ENCODE measurements at places on chromosomes 3 and 15. TPM values are rescaled to one million over a fixed set of nuclear protein-coding genes. Genes with fewer than 3 reads are reported as not detected.

DNA sequence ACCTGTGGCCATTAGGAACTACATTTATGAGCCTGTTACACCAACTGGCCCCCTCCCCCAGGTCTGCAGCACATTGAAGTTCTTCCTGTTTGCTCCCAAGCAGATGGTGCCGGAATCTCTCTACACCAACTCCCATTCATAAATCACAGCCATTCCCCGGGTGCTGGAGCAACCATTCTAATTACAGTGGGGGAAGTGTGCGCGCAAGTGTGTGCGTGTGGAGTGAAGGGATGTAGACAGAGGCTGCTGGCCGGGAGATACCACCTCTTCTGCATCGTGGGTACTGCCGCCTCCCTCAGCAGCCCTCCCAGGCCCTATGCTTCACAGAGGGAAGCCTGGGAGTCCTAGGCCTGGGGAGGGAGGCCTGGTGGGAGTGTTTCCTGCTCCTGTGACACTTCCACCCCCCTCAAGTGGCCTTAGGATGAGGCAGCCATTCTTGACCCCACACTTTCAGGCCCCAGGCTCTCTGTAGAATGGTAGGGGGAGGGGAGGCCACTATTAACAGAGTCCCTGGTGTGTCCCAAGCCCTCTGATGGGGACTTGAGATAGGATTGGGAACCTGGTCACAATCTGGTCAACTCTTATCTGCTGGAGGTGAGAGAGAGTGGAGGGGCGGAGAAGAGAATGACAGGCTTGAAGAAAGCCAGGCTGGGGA is 69.1 kb downstream of the MAGEF1 start:
- no peaks in the 10 kb centered on the region for H3K27me3 ChIP-seq
- H3K4me3 ChIP-seq = no peak overlapping the region
- no peaks in the 10 kb centered on the region for H3K4me1 ChIP-seq
- no peaks in the 10 kb centered on the region for H3K36me3 ChIP-seq
- no peak for DNase-seq

GRCh38 chr3:193744822-193745684 is 152.0 kb downstream of the OPA1 start:
- H3K4me1 ChIP-seq = no peaks in the 10 kb centered on the region
- DNase-seq = peak; percentile 74
- H3K27me3 ChIP-seq = no peaks in the 10 kb centered on the region
- H3K27ac ChIP-seq = no peak overlapping the region

GRCh38 chr3:159488602-159489001 is 500.0 kb upstream of the IL12A start:
- no peak for DNase-seq
- H3K27ac ChIP-seq = no peak overlapping the region
- no peaks in the 10 kb centered on the region for H3K36me3 ChIP-seq
- H3K4me3 ChIP-seq = no peak overlapping the region
- no peaks in the 10 kb centered on the region for H3K4me1 ChIP-seq
- H3K27me3 ChIP-seq = no peaks in the 10 kb centered on the region

GRCh38 chr15:50046159-50046558 is 72.9 kb downstream of the ATP8B4 start:
- no peaks in the 10 kb centered on the region for H3K36me3 ChIP-seq
- no peak overlapping the region for H3K4me3 ChIP-seq
- no peaks in the 10 kb centered on the region for H3K4me1 ChIP-seq
- no peak for DNase-seq
- no peak overlapping the region for H3K27ac ChIP-seq

The ITIH1 gene
- total RNA-seq = not detected

The GASK1A gene
- 4.6 TPM for total RNA-seq

GRCh38 chr15:74820056-74820455 is 6.4 kb upstream of the CPLX3 start:
- H3K4me3 ChIP-seq = no peak overlapping the region
- H3K27me3 ChIP-seq = no peaks in the 10 kb centered on the region
- DNase-seq = no peak
- H3K36me3 ChIP-seq = no peaks in the 10 kb centered on the region
- H3K4me1 ChIP-seq = peaks cover 37% of the 10 kb centered on the region
- H3K27ac ChIP-seq = no peak overlapping the region

DNA sequence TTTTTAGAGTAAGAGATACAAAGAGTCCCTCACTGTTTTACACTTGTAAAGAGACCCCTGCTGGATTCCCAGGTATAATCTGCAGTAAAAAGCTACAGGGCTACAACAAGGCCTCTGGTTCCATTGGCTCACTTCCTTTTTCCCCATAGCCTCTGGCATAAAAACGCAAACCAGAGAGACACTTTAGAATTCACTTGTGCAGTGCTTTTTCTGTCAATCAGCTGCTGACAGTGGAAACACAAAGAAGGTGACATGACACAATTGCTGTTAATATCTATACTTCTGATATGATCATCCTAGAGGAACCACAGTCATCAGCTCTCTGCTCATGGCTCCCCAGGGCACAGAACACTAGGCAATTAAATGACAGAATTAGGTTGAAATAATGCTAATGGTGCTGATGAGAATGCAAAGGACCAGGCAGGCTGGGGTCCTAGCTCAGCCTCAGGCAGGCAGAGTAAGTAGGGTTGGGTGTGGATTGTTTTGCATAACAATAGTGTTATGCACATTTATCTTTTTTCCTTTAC is 667.9 kb upstream of the CFAP20DC start:
- H3K4me3 ChIP-seq = no peak overlapping the region
- no peak for DNase-seq
- no peaks in the 10 kb centered on the region for H3K4me1 ChIP-seq
- no peaks in the 10 kb centered on the region for H3K36me3 ChIP-seq
- H3K27me3 ChIP-seq = no peaks in the 10 kb centered on the region

DNA sequence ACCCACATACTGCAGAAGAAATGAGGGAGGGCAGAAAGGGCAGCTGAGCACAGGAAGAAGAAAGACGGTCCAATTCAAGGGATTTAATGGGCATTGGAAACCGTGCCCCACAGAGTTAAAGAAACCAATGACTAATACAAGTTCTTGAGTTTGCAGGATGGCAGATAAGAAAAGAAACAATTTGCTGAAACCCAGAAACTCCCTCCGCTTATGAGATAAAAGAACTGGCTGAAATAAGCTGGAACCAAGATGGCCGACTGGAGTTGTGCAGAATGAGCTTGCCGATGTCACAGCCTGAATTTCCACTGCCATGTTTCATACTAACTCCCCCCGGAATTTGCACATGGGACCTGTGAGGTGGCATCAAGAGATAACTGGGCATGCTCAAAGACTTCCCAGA is 47.1 kb downstream of the SCAP start:
- no peaks in the 10 kb centered on the region for H3K27me3 ChIP-seq
- no peak for DNase-seq
- no peak overlapping the region for H3K4me3 ChIP-seq
- H3K36me3 ChIP-seq = peaks cover 44% of the 10 kb centered on the region
- H3K4me1 ChIP-seq = peaks cover 33% of the 10 kb centered on the region
- peak overlapping the region; percentile 2 for H3K27ac ChIP-seq

The GOLGA8M gene
- 1.8 TPM for total RNA-seq

All from adrenal gland (tissue), 19 donors.